ENCODE measurements at places on chromosomes 16 and 17. TPM values are rescaled to one million over a fixed set of nuclear protein-coding genes. Genes with fewer than 3 reads are reported as not detected.

The SEZ6L2 gene
- 2.1 TPM for total RNA-seq

The IGSF6 gene
- not detected for total RNA-seq

The GPR142 gene
- not detected for total RNA-seq

The BAHCC1 gene
- total RNA-seq: 3.3 TPM

The KRT39 gene
- 0.11 TPM for total RNA-seq

The KRTAP16-1 gene
- total RNA-seq: not detected

The APOBR gene
- total RNA-seq: not detected

The NPIPB2 gene
- 6.2 TPM for total RNA-seq

The G6PC1 gene
- total RNA-seq: not detected

The EXOC3L1 gene
- 0.12 TPM for total RNA-seq

The PRAC1 gene
- total RNA-seq: not detected

The TMC8 gene
- total RNA-seq: not detected

The NHERF2 gene
- total RNA-seq: 17.7 TPM

The PIRT gene
- total RNA-seq: not detected

The MYL4 gene
- total RNA-seq: not detected

The SLX4 gene
- 6.0 TPM for total RNA-seq

The TXNDC17 gene
- 114 TPM for total RNA-seq

The PPP1R27 gene
- not detected for total RNA-seq

The SMTNL2 gene
- total RNA-seq: under 0.01 TPM

The KRT9 gene
- total RNA-seq: not detected

The ADORA2B gene
- 13.6 TPM for total RNA-seq

The FN3K gene
- 16.1 TPM for total RNA-seq

The MFSD11 gene
- 27.7 TPM for total RNA-seq

The SOST gene
- total RNA-seq: not detected

The VTN gene
- 0.11 TPM for total RNA-seq

The MTMR4 gene
- 92.0 TPM for total RNA-seq

The CPD gene
- total RNA-seq: 120 TPM
